ENCODE measurements at places on chromosomes 1 and 21.

- no peak for DNase-seq
Measured at GRCh38 chr1:182301467-182302198, 90.0 kb downstream of the GLUL start.

DNA sequence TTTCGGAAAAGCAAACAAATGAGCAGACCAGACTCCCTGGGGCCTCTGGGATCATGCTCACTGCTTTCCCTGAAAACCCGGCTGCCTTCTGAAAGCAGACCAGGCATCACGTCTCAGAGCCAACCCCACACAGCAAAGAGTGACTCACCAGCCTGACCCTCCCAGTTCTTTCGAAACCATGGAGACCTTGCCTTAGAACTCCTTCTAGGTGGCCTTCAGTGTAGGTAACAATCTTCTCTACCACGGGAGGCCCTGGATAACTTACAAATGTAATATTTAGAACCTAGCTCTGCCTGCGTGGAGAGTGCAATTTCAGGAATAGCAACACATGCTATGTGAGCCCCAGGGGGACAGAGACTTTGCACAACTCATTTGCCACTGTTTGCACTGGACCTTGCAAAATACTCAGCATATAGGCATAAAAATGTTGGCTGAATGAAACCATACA, 105.2 kb downstream of the SUSD4 start:
- DNase-seq = no peak

DNA sequence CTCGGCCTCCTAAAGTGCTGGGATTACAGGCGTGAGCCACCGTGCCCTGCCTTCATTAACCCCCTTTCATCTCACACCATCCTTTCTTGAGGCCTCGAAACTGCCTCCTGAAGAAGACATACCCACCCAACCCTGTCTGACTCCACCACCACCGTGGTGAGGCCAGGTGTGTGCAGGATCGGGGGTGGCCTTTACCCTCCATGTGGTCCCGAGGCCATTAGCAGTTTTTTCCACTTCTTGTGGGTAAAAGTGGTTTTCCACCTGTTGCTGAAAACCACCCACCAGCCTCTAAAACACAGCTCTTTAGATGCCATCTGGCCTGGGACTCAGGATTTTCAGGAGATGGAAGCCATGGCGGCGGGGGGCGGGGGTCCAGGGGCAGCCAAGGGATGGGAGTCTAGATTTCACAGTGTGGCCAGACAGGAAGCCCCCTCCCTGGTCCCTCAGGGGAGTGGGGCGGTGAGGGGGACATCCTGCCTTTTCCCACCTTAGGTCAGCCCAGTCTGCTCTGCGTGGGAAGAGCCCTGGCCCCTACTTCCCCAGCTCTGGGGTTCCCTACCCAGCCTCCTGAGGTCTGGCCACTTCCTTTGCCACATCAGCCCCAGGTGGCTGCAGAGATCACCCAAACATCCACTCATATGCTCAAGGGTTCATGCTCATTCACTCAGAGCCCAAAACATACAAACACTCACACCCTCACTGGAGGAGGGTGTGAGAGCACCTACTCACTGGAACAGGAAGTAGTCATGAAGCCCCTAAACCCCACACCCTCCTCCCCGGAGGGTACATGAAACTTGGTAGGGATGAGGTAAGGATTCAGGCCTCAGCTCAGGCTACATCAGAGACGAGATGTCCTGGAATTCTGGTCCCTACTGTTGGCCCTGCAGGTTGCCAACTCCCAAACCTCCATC, 2.3 kb downstream of the FGR start:
- DNase-seq = no peak

DNA sequence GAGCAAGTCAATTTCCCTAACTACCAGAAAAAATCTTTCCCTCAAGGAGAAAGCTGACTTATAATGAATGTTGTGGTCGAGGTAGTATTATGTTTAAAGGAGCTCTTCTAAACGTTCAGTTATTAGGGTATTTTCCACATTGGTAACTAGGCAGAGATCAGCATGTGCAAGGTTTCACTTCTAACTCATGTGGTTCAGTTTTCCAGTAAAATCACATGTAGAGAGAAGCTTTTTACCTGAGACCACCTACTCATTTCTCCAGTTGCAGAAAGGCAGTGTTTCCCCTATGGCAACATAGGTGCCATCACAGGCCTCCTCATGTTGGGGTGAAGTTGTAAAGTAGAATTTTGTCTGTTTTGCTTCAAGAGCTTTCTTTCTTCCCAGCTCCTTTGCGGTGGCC, 23.7 kb downstream of the IL23R start:
- no peak for DNase-seq

DNA sequence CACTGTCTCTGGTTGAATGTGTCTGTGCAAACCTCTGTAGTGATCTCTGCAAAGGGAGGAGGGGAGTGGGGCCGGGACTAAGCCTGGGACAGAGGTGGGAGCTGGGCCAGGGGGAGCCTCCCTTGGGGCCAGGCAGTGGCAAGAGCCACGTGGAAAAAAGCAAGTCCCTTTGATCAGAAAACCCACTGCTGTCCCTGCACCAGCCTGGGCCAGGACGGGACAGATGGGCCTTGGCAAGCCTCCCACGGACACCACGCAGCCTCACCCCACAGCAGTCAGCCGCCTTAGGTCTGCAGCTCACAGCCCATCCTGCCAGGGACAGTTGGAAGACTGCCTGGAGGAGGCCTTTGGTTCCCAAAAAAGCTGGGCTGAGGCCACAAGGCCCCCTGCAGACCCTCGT, 11.7 kb upstream of the TRAPPC10 start:
- no peak for DNase-seq

GRCh38 chr1:222928212-222928611, 113.4 kb downstream of the DISP1 start:
- peak; percentile 88 for DNase-seq
